ENCODE measurements at places on chromosomes 3 and 15.

DNA sequence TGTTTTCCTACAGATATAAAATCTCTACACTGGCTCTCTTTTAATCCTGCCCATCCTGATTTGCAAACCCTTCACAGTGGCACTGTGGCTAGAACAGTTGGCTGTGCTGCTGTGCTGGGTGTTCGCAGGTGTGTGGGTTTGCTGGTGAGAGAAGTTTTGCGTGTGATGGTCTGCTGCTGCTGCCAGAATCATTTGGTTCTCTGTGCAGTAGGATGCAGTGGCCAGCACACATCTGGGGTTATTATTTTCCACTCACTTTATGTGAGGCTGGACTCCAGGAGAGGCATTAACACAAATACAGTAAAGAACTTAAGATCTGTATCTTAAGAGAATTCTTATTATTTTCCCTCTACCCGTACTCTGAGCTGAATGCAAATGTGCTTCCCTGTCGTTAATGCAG lies 16.0 kb upstream of the PSMD6 start:
- DNase-seq: no peak

DNA sequence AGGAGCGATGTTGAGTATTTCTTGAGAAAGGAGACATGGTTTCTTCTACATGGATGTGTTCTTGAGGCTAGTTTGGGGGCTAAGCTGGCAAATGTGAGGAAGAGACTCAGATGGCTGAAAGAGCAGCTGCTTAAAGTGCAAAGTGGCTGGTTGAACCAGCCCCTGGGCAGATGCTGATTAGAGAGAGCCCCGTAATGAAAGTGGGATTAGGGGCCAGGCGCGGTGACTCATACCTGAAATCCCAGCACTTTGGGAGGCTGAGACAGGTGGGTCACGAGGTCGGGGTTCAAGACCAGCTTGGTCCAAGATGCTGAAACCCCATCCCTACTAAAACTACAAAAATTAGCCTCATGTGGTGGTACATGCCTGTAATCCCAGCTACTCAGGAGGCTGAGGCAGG lies 75.0 kb upstream of the GCNT3 start:
- no peak for DNase-seq

GRCh38 chr3:29618395-29619282 lies 337.8 kb downstream of the RBMS3 start:
- DNase-seq: peak; percentile 75

GRCh38 chr3:155443815-155444214 lies 150.3 kb upstream of the STRIT1 start:
- no peak for DNase-seq

DNA sequence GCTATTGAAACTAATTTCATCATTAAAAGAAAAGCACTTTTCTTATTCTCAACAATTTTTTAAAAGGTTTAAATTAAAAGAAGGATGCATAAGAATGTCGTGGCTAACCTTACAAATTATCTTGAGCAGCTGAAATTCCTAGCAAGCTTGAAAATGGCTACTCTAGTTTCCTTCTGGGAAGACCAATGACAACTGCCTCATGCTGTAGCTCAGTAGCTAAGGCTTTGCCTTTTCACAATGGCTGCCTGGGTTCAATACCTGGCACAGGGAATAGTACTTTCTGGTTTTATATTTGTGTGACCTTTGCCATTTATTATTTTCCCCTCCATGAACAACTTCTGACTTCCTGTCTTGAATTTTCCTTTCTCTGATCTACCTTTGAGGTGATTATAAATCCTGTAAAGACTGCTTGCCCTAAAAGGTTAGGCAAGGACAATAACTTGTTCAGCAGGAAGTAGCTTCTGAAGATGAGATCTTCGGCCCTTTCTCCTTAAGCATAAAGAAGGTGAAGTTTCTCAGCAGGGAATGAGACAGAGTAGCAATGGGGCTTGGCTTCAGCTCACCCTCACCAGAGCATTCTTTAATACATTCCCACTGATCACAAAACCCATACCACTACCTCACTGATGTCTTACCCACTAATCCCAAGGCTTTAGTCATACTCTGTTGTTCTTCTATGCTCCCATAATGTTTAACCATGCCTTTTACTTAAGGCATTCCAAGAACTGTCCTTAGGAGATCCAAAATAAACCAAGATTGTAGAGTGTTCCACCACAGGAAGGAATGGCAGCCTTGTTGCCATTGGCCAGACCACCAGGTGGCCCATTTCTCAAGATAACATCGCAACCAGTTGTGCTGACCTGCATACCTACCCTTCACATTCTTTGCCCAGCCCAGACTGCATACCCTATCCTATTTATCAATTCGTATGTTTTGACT lies 276.8 kb downstream of the ULK4 start:
- no peak for DNase-seq

DNA sequence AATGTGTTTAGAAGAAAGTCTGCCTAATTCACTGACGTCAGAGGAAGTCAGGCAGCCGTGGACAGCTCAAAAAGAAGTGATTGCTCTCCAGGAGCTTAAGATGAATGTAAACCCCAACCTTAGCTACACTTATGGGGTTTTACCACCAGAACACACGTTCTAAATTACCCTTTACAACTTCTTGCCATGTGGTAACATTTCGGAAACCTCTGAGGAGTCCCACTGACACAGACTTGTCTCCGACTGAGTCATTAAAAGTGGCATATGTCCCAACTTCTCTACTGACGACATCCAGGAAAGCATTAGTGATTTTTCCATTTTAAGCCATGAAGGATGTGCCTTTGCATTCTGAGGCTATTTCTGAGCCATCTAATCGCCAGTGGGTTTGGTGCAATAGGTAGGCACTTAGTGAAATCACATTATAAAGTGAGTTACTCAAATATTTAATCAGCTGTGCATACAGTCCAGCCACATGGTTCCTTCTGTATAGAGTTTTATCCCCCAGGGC lies 32.4 kb downstream of the C2CD4A start:
- DNase-seq: no peak

DNA sequence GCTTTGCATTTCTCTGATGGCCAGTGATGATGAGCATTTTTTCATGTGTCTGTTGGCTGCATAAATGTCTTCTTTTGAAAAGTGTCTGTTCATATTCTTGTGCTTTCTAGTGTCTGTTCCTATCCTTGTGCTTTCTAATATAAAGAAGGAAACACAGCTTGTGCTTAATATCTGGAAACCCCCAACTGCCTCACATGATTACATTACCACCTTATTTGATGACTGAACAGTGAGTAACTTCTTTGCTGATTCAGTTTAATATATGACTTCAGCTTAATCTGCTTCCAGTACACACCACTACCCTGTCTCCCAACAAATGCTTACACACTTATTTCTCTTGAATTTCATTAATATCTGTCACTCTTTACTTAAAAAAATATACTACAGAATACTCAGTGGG lies 835.1 kb downstream of the EDEM1 start:
- DNase-seq: no peak

DNA sequence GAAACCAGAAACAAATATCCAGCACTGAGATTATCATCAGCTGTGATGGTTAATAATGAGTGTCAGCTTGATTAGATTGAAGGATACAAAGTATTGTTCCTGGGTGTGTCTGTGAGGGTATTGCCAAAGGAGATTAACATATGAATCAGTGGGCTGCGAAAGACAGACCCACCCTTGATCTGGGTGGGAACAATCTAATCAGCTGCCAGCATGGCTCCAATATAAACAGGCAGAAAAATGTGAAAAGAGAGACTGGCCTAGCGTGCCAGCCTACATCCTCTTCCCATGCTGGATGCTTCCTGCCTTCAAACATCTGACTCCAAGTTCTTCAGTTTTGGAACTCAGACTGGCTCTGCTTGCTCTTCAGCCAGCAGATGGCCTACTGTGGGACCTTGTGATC lies 869.5 kb downstream of the SI start:
- no peak for DNase-seq

DNA sequence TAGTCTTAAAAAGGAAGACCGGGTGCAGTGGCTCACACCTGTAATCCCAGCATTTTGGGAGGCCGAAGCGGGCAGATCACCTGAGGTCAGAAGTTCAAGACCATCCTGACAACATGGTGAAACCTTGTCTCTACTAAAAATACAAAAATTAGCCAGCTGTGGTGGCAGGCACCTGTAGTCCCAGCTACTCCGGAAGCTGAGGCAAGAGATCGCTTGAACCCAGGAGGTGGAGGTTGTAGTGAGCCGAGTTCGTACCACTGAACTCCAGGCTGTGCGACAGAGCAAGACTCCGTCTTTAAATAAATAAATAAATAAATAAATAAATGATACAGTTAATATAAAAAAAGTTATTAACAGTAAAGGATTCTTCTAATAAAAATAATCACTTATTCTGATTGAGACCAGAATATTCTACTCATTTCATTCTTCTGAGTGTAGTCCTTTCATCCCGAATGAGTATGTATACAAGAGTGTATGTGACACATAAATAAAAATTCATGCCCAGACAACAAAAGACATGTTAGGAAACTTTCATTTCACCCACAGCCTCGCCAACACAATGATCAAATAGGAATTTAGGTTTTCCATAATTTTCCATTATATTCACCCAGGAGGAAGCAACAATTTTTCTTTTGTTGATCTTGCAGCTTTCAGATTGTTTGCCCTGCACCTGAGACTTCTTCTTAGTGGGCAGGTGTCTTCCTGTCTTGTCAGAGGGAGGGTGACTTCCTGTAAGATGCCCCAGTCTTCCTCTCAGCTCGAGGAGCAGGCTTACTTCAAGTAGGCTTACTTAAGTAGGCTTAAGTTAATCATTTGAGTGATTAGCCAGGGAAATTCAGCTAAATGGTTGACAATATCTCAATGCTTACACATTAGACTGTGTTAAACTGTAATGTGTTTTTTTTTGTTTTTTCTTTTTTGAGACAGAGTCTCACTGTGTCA lies 7.8 kb upstream of the NUP210 start:
- no peak for DNase-seq

DNA sequence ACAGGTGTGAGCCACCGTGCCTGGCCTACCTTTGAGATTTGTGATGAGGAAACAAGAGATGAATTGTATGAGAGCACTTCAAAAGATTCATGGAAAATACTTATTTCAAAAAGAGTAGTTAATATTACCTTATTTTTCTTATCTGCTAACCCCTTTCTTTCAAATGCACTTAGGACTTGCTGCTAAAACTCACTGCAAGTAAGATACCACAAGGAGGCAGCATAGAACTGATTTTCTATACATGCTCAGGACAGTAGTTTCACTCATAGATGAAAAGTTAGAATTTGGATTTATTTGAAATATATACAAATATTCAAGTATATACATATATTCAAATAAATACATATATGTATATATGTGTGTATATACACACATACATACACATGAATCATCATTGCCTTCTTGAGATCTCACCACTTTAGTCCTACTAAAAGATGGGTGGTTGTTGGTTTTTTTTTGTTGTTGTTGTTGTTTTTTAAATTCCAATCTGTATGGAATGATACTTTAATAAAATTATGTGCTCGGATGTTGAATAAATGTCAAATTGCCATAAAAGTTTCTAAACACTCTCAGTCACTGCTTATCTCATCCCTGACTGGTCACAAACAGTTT lies 2.4 kb downstream of the CCNDBP1 start:
- DNase-seq: peak; percentile 77

- no peak for DNase-seq
These were observed 84.7 kb downstream of the CORO2B start for GRCh38 chr15:68663526-68663925.

GRCh38 chr3:64109438-64109837 lies 86.1 kb upstream of the PSMD6 start:
- DNase-seq: no peak

GRCh38 chr3:28250999-28251398 lies 9.6 kb downstream of the CMC1 start:
- DNase-seq: peak; percentile 31
